ENCODE measurements at places on chromosomes 6 and 20.

- no peak for DNase-seq
Observed at GRCh38 chr6:93779086-93779841, 359.9 kb upstream of the EPHA7 start.

DNA sequence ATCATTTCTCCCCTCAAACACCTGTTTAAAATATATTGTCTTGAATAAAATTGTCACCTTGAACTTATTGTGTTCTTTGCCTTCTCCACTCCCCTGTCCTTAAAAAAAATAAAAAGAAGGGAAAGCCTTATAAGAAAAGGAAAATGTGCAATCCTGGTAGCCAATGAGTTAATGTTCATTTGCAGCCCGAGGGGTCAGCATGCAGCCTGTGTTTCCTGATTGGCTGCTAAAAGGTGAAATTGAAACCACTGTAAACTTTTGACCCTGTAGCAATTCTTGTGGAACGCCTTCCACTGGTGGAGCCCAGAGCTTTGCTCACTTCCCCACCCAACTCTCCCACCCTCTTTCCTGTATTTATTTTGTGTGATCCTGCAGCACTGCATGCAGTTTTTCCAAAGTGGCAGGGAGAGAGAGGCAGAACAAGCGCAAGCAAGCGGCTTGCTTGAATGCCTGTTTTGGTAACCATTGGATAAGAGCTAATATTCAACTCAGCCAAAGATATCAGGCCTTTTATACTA, 74.9 kb downstream of the NCOA3 start:
- no peak for DNase-seq

DNA sequence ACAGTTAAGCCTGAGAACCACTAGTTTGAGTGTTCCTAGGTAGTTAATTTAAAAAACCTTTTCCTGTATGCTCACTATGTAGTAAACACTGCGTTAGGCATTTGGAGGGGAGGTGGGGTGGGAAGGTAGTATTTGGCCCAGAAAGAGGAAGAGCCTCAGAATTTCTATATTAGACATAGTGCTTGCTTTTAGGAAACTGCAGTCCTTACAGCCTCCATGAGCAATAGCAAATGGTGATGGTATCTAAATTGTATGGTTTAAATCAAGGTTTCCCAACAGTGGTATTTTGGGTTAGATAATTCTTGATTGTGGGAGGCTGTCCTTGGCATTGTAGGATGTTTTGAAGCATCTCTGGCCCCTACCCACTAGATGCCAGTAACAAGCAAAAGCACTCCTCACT, 61.5 kb upstream of the RIPOR2 start:
- DNase-seq, result no peak

DNA sequence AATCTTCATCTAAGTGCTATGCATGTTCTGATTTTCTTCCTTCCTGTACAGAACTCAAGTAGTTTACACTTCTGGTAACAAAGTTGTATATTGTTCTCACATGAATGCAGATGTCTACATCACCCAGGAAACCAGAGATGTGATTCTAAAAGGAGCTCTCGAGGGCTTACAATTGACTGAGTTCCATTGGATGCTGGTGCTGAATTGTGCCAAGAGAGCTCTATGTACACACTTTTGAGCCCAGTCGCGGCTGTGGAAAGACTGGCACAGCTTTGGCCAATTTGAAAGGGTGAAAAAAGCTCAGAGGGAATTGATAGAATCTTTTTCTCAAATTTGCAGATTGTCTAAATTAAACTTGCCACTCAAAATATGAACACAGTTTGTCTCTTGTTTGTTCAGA, 340.7 kb downstream of the LMBRD1 start:
- DNase-seq, result no peak

DNA sequence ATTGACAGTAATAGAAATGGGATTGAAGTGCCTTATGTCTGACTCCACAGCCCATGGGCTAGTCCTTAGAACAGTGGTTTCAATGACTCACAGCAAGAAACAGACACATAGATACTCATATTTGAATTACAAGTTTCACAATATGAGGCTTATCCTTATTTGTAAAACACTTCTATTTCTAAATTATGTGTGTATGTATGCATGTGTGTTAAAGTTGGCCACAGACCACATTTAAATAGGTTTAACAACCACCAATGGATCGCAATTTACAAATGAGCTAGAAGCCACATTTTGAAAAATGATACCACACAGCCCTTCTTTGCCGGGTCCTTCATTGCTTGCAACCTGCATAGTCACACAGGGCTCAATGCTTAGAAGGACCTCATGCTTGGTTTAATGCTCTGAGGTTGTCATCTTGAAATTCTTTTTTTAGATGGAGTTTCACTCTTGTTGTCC, 157.8 kb upstream of the PREP start:
- DNase-seq, result no peak

DNA sequence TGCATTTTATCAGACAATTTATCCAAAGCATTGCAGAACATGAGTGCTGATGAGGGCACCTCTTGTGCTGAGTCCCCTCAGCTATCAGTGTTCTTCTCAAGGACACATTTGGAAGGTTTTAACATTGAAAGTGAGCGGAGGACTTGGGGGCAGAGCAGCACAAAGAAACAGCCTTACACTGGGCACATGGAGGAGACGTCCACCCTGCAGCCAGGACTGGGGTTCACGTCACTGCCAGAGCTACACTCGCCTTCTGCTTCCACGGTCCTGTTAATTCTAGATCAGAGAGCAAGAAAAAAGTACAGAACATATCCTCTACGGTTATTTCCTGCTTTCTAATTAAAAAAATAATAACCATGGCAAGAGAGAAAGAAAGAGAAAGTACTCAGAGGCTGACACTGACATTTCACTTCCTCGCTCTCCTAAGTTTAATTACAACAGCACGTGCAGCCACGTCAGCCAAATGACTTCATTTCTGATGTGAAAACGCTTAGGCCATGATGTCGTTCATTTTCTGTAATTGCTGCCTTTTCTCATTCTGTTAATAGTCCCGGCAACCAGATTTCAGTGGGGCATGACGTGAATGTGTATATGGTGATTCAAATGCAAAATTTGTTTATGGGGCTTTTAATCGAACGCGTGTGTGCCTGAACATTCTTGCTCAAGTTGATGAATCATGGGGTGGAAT, 5.1 kb downstream of the PRND start:
- no peak for DNase-seq

GRCh38 chr6:151167034-151167433, 72.7 kb upstream of the AKAP12 start:
- no peak for DNase-seq

- no peak for DNase-seq
Observed at GRCh38 chr20:8621001-8621400, 447.9 kb upstream of the PLCB4 start.

GRCh38 chr20:10578607-10579006, 95.2 kb downstream of the JAG1 start:
- no peak for DNase-seq

DNA sequence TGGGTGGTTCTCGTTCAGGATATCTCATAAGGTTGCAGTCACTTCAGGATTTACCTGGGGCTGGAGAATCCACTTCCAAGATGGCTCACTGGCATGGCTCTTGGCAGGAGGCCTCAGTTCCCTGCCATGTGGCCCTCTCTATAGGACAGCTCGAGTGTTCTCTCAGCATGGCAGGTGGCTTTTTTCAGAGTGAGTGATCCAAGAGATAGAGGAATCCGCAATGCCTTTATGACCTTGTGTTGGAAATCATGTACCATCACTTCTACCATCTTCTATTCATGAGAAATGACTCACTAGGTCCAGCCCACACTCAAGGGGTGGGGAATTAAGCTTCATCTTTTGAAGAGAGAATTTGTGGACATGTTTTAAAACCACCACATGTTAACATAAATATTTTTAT, 37.8 kb downstream of the PPP1R16B start:
- no peak for DNase-seq

GRCh38 chr6:14985366-14985765, 260.5 kb upstream of the JARID2 start:
- no peak for DNase-seq

GRCh38 chr6:36719126-36719525, 21.5 kb downstream of the RAB44 start:
- DNase-seq, result no peak

DNA sequence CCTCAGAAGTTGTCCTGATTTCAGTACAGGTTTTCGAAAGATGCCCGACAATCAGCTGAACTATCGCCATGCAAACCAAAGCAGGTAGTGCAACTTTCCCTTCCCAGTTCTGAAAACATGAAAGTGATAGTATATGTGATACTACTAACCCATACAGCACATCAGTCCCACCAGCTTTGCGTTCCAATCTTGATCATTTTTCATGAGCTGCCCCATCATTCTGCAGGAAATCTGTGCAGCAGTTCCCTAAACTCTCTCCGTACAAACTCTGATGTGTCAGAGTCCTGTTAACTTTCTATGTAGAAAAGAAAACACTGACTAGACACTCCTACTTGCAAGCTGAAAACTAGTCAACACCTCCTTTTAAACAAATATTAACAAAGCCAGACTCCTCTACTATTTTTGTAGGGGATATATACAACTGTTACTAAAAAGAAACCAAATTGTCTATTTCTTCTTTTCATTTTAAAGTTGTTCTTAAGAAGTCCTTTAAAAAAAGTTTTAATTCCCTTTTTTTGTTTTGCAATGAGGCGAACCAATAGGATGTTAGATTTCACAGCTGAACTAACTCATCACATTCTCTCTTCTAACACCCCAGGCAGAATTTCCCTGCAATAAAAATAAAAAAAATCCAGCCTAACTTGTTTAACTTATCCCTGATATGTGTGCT, 99.6 kb upstream of the DST start:
- no peak for DNase-seq

- DNase-seq, result no peak
Observed at GRCh38 chr20:59458645-59459044, 145.7 kb upstream of the PHACTR3 start.

- DNase-seq, result no peak
Observed at GRCh38 chr20:64069614-64070243, 6.7 kb downstream of the TCEA2 start.

DNA sequence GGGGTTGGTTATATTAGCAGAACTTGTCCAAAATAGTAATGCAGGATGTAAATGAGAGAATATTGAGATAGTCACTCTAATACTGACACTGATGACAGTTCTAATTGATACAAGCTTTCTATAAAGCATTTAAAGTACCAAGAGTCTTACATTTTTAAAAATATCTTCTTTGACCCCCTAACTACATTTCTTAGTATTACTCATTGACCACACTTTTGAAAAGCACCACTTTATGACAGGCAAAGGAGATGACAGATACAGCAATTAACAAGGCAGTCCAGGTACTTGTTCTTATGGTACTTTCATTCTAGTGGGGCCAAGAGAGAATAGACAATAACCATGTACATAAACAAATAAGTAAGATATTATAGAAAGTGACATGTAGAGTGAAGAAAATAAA, 139.4 kb upstream of the EYA4 start:
- no peak for DNase-seq

DNA sequence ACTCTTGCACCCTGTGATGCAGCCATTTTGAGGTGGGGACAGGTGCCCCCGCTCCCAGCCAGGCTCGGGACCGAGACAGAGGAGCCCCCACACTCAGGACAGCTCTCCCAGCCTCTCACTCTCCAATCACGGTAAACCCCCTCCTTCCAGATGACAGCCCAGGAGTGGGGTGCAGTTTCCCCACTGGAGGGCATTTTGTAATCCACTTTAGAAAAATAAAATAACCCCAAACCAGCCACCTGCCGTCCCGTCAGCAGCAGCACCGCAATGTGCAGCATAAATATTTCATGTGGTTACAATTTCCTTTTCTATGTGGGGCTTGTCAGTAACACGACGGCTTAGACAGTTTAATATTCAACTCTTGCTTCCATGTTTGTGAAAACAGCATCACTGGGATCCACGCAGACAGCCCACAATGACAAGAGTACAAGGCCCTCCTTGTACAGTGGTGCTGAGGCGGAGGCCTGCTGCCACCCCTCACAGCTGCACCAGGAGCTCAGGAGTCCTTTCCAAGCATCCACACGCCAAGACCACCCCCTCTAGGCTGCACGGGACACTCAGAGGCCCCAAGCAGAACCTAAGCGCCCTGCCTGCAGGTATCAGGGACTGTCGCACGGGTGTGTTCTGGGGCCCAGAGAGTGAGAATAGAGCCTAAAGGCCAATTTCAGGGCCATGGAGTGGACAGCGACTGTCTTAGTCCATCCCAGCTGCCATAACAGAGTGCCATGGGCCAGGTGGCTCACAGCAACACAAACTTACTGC, 116.7 kb downstream of the JPH2 start:
- DNase-seq, result peak; percentile 18

DNA sequence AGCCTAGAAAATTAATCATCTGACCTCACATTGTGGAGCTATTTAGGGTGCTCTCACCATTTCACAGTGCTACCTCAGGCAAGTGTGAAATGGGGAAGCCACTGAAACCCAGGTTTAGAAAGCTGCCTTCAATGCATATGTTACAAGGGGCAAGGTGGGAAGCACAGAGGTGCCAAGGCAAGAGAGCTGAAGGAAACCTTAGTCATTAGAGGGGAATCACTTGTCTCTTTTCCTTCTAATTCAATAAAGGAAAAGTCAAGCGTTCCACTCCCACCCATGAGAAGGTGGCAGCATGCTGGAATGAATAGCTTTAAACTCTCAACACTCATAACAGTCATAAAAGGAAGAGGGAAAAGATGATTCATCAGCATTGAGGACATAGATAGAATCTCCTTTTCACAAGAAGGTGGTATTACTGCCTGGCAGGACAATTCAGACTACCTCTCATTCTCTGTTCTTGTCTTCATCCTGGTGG, 251.9 kb upstream of the IRAK1BP1 start:
- no peak for DNase-seq

DNA sequence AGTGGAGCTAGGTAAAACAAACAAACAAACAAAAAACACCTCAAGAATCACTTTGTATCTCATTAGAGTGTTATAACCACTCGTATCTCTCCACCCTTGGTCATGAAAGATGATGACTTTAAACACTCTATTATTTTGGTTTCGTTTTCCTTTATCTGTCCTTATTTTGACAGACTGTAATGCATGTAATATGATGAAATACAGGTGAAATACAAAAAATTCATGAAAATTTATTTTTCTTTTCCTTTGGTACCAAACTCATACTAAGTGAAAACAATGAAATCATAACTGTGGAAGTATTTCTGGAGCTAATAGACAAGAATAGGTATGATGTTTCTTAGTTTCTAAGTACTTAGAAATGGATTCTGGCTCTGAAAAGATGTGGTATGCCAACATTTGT, 4.1 kb downstream of the OR12D2 start:
- no peak for DNase-seq

DNA sequence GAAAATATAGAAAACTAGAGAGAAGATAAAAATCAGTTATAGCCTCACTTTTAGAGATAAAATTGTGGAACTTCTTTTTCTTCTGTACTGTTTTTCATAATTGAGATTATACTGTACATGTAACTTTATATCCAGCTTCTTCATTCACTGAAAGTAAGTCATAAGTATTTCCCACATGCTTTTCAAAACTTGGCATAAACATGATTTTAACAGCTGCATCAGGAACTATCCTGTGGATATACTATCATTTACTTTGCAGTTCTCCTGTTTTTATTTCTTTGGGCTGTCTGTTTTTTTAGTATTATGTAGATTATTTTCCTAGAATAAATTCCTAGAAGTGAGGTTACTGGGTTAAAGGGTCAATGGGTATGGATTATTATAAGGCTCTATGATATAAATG, 14.8 kb downstream of the DSTN start:
- DNase-seq, result no peak

- no peak for DNase-seq
Observed at GRCh38 chr20:18637224-18637623, 49.4 kb downstream of the DTD1 start.

- no peak for DNase-seq
Observed at GRCh38 chr6:161227004-161227960, 46.6 kb downstream of the AGPAT4 start.

- DNase-seq, result no peak
Observed at GRCh38 chr20:58438970-58439808, 50.2 kb downstream of the VAPB start.

GRCh38 chr6:19231878-19232561, 605.1 kb upstream of the ID4 start:
- peak; percentile 39 for DNase-seq

Data from hypothalamus (tissue), 51 donors.